Right ventricle myocardium inferior (tissue), 1 donor: ENCODE measurements at places on chromosomes 11 and 22. TPM values are rescaled to one million over a fixed set of nuclear protein-coding genes. Genes with fewer than 3 reads are reported as not detected.
A peak's percentile ranks its signal among the peaks of the same experiment; 100 is the strongest.

- DNase-seq: no peak
Observed at GRCh38 chr11:58134151-58134550, 8.8 kb upstream of the OR9I1 start.

GRCh38 chr11:10752061-10752460 is 1.0 kb downstream of the CTR9 start:
- DNase-seq: no peak

GRCh38 chr11:47132490-47132889 is 44.2 kb downstream of the ARFGAP2 start:
- no peak for DNase-seq

DNA sequence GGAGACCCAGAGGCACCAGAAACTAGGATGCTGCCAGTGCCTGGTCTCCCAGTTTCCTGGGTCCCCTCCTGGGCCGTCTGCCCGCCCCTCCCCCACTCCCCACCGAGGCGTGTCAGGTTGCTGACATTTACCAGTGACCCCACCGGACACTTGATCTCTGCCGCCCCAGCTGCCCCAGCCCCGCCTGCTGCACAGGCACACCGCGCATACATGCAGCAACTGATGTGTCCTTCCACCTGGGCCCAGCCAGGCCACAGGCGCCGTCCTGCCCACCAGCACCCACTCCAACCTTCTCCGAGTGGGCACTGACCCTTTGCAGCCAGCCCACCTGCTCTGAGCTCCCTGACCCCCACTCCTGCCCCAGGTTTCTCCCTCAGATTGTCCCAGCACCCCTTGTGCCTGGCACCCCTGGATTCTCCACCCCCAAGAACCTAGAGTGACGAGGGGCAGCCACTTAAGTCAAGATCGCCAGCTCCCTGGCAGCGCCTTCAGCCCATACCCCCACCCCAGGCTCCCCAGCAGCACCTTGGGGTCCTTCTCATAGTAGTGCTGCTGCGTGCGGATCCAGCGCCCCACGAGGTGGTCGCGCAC is 548 bp downstream of the PYGM start:
- no peak for DNase-seq

DNA sequence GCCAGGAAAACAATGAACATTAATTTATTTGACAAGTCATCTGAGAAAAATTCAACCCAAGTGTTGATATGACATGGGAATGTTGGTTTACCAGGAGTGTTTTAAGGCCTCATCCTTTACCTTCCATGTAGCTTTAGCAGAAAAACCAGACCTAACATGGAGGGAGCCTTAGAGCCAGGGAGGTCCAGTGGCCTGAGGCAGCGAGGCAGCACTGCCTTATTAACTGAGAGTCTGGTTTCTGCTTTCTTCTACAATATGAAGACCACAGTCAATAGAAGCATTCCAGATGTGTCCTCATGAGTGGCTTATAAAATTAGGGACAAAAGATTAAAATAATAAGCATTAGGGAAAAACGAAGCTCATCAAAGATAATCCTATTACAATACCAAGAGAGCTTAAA is 61.5 kb downstream of the DKK3 start:
- DNase-seq: no peak

DNA sequence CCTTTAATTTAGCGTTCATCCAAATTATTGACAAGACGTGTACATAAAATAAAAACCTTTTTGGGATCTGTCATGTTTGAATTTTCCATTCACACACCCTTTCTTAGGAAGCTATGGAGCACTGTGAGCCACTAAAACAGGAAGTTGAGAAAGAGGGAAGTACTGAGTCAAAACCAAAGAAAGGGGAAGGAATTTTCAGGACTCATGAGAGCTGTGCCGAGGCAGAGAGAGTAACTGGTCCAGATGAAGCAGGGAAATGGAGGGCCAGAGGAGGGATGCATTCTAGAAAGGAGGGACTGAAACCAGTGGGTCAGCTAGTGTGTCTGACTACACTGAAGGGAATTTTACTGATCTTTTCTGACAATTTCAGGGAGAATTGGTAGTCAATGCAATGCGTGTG is 24.9 kb downstream of the APLP2 start:
- DNase-seq: no peak

DNA sequence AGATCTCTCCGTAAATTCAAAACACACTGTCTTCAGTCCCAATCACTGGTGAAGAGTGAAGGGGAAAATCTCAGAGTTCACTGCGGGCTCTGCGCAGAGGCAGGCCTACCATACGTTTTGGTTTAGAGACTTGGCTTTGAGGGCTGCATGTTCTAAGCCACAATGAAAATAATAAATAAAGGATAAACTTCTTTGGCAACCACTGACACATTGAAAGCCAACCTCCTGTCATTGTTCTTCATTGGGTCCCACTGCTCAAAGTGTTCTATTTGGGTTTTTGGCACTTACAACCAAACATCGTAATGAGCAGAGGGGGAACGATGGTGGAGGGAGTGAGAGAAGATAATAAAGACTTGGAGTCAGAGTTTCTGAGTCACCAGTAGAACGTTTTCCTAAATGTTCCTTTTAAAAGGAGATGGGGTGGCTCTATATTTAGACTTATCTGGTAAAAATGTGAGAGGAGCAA is 472.9 kb downstream of the SOX6 start:
- no peak for DNase-seq

DNA sequence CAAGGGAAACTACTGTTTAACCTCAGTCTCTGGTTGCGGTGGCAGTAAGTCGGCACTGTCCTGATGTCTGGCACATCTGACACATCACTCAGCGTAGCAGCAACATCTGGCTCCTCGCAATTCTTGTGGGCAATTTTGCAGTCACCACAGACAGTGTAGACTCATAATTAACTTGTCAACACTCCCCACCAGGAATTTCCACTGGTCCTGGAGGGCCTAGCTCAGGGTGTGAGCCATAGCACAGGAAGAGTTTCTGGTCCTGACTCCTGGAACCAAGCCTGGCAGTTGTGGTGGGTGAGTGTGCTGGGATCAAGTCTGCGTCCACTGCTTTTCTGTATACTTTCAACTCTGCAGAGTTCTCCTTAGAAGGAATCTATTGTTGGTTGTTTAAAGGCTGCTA is 209.7 kb downstream of the SNX19 start:
- DNase-seq: no peak

DNA sequence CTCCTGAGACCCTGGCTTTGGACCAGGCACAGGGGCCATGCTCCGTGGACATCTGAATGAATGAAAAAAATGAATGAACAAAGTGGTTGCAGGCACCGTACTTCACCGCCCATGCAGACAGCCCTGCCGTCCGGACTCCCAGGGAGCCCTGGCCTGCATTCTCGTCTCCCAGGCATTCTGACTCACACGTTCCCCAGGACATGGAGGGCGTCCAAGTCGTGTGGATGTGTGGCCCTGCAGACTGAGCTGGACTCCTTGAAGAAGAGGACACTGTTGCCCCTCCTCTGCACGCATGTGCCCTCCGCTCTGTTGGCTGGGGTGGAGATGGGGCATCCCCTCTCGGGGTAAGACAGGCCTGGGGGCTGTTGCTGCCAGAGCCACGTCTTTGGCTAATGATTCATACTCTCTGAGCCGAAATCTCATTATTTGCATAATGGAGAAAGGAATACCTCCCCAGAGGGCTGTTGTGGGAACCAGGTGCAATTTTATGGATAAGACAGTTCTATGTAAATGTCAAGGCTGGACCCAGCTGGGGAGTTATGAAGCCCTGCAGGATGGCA is 49.7 kb downstream of the RTL6 start:
- peak; percentile 82 for DNase-seq

DNA sequence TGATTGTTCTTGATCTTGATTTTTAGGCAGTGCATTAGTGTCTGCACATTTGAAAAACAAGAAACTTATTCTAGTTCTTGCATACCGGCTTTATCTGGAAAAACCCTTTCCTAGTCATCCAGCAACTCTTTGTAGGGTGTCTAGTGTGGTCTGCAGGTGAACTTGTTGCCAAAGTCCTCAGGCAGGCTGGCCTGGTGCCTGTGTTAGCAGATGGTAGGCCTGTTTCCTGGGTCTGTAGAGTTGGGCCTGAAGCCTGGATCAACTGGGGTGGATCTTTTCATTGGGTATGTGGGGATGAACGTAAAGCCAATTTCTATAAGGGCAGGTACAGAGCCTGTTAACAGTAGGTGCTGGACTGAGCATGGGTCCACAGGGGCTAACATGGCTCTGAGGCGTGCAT is 5.6 kb upstream of the GLYATL1 start:
- DNase-seq: no peak

GRCh38 chr11:130475426-130476053 is 27.1 kb downstream of the ADAMTS15 start:
- no peak for DNase-seq

DNA sequence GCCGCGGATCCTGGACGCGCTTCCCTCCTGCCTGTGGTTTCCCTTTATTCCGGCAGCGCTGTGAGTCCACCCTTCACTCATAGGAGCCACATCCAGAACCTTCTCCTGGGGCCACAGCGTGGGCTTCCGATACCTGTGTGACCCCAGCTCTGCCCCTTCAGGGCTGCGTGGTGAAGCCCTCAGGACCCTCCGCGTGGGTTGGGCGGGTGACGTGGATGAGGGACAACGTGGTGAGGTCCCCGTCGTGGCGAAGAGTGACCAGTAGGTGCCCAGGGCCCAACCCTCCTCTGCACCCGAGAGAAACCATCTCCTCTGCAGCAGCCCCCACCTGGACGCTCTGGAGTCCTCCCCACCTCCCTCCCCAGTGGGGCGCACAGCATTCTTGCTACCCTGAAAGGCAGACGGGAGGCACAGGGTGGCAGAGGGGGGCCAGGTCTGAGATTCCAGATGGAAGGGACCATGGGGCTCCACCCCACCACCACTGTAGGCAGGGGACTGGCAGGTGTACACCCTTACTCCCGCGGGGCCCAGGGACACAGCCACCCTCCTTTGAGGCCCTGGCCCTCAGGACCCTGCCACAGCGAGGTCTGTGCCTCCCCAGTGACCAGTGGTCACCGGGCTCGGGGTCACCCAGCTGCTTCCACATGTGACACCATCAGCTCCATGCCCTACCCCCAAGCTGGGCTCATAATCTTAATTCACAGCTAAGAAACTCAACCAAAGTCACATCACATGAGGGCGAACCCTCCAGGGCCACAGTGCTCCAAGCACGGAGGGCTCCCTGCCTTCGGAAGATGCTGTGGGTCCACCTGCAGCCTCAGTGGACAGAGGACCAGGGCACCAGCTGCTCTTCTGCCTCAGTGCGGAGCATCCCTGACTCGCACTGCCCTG is 3.4 kb upstream of the ZBED4 start:
- DNase-seq: no peak

DNA sequence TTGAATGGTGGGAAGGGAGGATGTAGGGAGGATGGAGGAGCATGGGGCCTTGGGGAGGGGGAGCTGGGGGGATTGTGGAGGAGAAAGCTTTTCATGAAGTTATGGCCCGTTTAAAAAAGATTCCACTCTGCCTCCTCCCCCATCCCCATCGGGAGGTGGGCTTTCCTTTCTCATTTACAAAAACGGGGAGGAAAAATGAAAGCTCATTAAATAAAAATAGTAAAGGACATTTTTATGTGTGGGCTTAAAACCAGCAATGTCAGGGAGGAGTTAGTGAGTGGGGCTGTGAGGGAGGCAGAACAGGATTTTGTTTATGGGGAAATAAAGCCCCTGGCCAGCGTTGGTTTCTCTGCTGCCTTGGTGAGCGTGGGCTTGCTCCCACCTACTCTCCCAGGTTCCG is 83.2 kb downstream of the ZBTB16 start:
- no peak for DNase-seq

DNA sequence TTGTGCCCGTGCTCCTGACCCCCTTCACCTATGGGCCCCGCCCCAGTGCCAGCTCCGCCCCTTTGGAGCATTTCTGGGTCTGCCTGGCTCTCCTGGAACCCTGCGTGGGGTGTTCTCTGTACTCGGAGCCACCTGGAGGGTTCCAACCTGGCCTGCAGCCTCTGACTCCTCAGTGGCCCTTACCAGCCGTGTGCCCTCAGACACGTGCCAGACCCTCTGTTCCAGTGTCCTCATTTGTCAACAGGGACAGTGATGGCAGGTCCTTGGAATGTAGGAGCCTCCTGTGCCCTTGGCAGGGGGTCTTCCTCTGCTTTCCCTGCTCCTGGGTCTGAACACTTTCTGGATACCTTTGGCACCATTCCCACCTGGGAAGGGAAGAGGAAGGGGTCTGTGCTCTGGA is 96.4 kb downstream of the CACNA1I start:
- no peak for DNase-seq

GRCh38 chr11:98296091-98296880 is 724.5 kb upstream of the CNTN5 start:
- no peak for DNase-seq

DNA sequence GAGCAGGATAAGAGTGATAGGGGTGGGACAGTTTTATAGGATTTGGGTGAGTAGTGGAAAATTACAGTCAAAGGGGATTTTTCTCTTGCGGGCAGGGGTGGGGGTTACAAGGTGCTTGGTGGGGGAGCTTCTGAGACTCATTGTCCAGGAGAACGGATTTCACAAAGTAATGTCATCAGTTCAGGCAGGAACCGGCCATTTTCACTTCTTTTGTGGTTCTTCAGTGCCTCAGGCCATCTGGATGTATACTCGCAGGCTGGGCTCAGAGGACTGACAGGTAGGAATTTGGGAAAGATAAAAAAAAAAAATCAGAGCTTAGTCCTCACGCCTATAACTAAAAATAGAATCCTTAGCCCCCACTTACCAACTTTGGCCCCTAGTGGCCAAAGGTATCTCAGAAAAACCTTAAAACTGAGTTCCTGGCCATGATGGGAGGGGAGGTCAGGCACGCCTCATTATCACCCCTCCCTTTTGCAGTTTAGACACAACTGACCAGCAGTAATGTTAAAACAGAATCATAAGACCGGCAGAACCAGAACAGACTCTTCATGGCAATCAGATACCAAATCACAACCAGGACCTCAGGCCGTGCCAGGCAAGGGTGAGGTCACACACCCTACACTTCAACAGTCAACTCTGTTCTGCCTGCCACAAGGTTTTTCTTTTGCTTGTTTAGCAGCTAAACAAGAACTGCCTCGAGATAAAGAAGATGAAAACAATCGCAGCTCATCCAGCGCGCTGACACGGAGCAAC is 8.9 kb upstream of the APOBEC3G start:
- no peak for DNase-seq

The MYBPC3 gene
- 2,397 TPM for total RNA-seq

The RAG2 gene
- total RNA-seq: not detected

The MAP6 gene
- 5.2 TPM for total RNA-seq

The TKFC gene
- total RNA-seq: 12.3 TPM

The GAS2 gene
- total RNA-seq: 10.0 TPM
